ENCODE measurements at places on chromosomes 16 and 17.

DNA sequence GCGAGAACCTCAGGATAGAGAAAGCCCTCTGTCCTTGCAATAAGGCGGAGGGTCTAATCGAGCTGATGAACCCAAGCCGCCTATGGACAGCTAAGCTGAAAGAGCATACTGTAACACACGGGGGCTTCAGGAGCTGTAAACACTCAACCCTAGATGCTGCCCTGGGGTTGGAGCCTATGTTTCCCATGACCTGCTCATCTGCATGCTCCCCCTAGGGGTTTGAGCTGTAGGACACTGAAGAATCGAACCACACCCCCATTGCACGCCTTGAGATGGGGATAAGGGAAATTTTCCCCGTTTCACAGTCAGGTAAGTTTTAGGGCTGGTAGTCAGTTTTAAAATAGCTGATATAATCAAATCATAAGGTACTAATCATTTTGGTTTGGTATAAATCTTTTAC is 675.6 kb upstream of the CDH8 start:
- DNase-seq = no peak

GRCh38 chr16:87484487-87485331 is 8.1 kb downstream of the ZCCHC14 start:
- no peak for DNase-seq

DNA sequence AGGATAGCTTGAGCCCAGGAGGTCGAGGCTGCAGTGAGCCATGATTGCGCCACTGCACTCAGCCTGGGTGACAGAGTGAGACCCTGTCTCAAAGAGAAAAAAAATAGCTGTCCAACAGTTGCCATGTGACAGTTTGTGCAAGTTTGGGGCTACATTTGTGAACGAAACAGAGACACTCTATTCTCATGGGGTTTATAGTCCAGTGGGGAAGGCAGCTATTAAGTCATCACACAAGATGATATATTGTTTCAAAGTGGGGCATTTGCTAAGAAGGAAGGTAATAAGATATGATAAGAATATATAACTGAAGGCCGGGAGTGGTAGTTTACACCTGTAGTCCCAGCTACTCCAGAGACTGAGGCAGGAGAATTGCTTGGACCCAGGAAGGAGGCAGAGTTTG is 73.3 kb downstream of the RBBP6 start:
- DNase-seq = no peak

GRCh38 chr16:4414187-4414917 is 2.0 kb downstream of the CORO7 start:
- DNase-seq = peak; percentile 95

DNA sequence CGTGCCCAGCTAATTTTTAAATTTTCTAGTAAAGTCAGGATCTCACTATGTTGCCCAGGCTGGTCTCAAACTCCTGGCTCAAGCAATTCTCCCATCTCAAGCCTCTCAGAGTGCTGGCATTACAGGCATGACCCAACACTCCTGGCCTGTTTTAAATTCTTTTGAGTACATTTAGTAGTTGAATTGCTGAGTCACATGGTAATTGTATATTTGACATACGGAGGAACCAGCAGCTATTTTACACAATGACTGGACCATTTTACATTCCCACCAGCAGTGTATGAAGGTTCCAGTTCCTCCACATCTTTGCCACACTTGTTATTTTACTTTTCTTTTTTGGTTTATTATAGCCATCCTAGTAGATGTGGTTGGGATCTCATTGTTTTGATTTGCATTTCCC is 43.6 kb downstream of the RHOT1 start:
- no peak for DNase-seq

DNA sequence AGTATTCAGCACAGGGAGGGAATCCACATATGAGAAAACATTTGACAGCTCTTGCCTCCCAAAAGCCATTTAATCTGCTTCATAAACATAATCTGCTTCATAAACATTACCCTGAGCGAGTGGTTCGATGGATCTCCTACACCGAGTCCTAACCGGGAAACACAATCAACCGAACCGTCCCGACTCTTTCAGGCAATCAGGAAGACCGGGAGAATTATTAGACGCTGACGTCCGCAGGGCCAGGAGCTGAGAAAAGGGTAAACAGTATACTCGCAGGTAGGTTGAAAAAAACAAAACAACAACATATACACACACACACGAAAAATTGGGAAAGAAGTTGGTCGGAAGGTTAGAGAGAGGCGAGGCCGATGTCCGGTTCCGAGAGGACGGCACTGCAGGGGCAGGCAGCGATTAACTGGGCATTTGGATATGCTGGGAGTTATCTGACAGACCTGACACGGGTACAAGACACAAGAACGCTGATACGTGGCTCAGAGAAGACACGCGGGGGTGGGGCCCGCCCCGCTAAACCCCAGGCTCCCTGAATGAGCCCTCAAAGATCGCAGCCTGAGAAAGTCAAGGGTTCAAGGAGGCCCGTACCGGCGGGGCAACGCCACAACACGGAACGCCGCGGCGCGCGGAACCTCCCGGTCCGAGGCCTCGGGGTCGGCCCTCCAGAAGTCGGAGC is 585 bp downstream of the AP1G1 start:
- no peak for DNase-seq

DNA sequence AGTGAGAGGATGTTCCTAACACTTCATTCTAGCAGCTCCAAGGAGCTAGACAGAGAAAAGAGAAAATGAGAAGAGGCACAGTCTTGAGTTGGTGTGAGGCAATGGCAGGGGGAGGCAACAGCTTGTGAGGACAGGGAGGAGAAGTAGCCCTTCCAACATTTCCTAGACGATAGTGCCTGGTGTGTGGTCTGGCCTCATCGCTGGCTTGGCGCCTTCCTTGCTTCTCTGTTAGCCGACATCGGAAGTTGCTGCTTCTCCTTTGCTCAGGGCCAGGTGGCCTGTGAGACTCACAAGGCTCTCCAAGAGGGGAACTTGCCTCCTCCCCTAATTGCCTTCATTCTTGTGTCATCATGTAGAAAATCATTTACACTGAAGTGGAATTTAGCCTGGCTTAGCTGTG is 208.7 kb downstream of the MAP2K4 start:
- no peak for DNase-seq

DNA sequence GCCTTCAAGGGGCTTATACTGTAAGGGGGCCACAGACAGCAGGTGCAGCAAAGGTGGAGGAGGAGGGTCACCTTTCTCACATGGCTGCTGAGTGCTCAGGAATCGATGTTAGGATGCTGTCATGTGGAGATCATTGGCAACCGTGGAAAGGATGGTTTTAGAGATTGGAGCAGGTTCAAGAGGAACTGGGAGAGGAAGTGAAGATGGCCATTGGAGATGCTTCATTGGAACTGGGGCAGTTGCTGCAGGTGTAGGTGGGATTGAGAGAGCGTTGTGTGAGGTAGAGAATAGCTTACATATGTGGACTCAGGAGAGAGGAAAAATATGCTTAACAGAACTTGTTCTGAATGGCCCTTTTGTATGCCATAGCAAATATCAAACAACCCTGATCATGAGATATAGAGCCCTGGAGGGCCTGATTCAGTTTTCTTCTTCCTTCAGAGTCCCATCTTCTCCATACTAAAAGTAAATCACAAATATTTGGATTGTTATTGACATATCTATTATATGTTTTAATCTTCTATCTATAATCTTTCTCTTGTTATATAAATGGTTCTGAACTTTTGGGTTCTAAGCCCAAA is 40.8 kb downstream of the LDHD start:
- DNase-seq = no peak

GRCh38 chr17:36727577-36727976 is 126.2 kb downstream of the MRM1 start:
- DNase-seq = no peak

All from activated CD4-positive, alpha-beta T cell treated with anti-CD3 and anti-CD28 coated beads, Interleukin-2, Interleukin-6, amounts not matched to agents 100 ng/mL and 50 ng/mL, durations not matched to agents 16 hours and 8 hours (primary cell).